Stimulated activated memory B cell treated with anti-CD40 and anti-IgM and Interleukin-4, amounts not matched to agents 10 μg/mL and 1 μg/mL and 100 μg/mL, for 72 hours (primary cell): ENCODE measurements at places on chromosomes 2 and 18.
A peak's percentile ranks its signal among the peaks of the same experiment; 100 is the strongest.

GRCh38 chr2:15186118-15186517 lies 375.0 kb downstream of the NBAS start:
- no peak overlapping the region for H3K4me3 ChIP-seq
- no peak overlapping the region for H3K27ac ChIP-seq
- no peaks in the 10 kb centered on the region for H3K4me1 ChIP-seq
- H3K36me3 ChIP-seq: peaks cover 58% of the 10 kb centered on the region
- H3K27me3 ChIP-seq: no peaks in the 10 kb centered on the region
- ATAC-seq: no peak

GRCh38 chr18:27861539-27861938 lies 315.4 kb downstream of the CDH2 start:
- H3K4me1 ChIP-seq: no peaks in the 10 kb centered on the region
- no peaks in the 10 kb centered on the region for H3K36me3 ChIP-seq
- no peaks in the 10 kb centered on the region for H3K27me3 ChIP-seq

- no peak for ATAC-seq
- no peak overlapping the region for H3K4me3 ChIP-seq
- peaks cover 23% of the 10 kb centered on the region for H3K27me3 ChIP-seq
These were observed 44.6 kb upstream of the ACVR1 start for GRCh38 chr2:157920736-157921135.

GRCh38 chr2:234588054-234588430 lies 91.2 kb upstream of the ARL4C start:
- H3K36me3 ChIP-seq: no peaks in the 10 kb centered on the region
- H3K4me1 ChIP-seq: peaks cover 1% of the 10 kb centered on the region

- peaks cover 23% of the 10 kb centered on the region for H3K27me3 ChIP-seq
- peaks cover 12% of the 10 kb centered on the region for H3K4me1 ChIP-seq
- H3K27ac ChIP-seq: no peak overlapping the region
- H3K4me3 ChIP-seq: no peak overlapping the region
- no peak for ATAC-seq
- H3K36me3 ChIP-seq: no peaks in the 10 kb centered on the region
These were observed 33.5 kb downstream of the CIB4 start for GRCh38 chr2:26607698-26608097.

DNA sequence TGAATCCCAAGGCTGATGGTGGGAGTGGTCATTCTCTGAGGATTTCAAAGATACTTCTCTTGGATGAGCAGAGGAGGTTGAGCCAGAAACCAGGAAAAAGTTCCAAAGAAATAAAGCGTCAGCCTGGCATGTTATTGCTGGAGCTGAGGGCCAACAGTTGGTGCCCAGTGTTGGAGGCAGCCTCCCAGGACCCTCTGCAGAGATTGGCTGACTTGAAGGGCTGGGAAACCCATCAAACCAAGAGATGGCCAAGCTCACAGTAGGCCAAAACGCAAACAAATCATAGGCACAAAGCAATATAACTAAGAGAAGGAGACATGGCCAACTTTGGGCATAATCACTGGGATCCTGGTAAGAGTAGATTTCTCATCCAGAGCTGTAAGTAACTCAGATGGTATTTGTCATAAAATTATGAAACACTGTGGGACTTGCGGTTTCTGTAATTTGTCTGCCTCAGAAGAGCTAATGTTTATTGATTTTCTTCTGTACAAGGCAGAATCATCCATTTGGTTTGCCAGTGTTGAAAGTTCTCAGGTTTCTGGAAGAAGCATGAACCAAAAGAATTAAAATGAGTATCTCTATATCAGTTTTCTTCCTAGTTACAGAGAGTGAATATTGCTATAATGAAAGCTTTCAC lies 108.3 kb downstream of the ATL2 start:
- no peak overlapping the region for H3K27ac ChIP-seq
- no peaks in the 10 kb centered on the region for H3K4me1 ChIP-seq
- no peak for ATAC-seq
- peaks cover 11% of the 10 kb centered on the region for H3K36me3 ChIP-seq
- no peaks in the 10 kb centered on the region for H3K27me3 ChIP-seq

GRCh38 chr2:103667335-103667884 lies 905.6 kb downstream of the TMEM182 start:
- no peaks in the 10 kb centered on the region for H3K36me3 ChIP-seq
- no peak overlapping the region for H3K4me3 ChIP-seq
- H3K27ac ChIP-seq: no peak overlapping the region
- no peak for ATAC-seq
- no peaks in the 10 kb centered on the region for H3K4me1 ChIP-seq
- H3K27me3 ChIP-seq: no peaks in the 10 kb centered on the region

DNA sequence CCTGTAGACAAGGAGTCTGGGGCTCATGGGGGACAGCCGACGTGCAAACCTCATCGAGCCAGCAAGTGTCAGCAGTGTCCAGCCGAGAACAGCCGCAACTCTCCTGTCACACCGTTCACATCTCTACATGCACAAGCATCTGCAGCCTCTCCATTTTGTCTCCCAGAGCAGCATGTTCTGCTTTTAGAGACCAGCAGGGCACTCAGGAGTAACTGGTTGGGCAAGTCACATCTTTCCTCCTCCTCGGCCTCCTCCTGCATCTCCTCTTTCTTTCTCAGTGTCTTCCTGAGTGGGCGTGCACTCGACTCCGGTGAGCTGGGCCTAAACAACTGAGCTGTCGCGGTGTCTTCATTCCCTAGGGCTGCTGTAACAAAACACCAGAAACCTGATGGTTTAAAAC lies 249.9 kb downstream of the SH3BP4 start:
- peaks cover 31% of the 10 kb centered on the region for H3K27me3 ChIP-seq
- H3K4me1 ChIP-seq: no peaks in the 10 kb centered on the region
- no peak overlapping the region for H3K4me3 ChIP-seq
- ATAC-seq: no peak
- H3K36me3 ChIP-seq: no peaks in the 10 kb centered on the region

DNA sequence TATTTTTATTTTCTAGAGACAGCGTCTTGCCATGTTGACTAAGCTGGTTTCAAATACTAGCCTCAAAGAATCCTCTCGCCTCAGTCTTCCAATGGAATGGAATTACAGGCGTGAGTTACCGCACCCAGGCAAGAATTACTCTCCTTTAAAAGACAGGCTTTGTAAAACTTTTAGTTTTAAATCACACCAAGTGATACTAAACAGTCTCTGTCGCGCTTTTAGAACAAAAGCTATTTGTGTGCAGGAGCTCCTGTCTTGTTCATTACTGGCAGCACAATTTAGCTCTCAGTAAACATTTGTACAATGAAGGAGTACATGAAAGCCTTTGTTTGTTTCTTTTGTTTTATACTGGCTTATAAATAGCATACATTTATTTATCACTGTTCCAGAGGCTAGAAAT lies 1719.2 kb upstream of the PIK3C3 start:
- H3K36me3 ChIP-seq: no peaks in the 10 kb centered on the region
- no peaks in the 10 kb centered on the region for H3K4me1 ChIP-seq
- H3K27me3 ChIP-seq: no peaks in the 10 kb centered on the region
- no peak overlapping the region for H3K4me3 ChIP-seq
- H3K27ac ChIP-seq: no peak overlapping the region

DNA sequence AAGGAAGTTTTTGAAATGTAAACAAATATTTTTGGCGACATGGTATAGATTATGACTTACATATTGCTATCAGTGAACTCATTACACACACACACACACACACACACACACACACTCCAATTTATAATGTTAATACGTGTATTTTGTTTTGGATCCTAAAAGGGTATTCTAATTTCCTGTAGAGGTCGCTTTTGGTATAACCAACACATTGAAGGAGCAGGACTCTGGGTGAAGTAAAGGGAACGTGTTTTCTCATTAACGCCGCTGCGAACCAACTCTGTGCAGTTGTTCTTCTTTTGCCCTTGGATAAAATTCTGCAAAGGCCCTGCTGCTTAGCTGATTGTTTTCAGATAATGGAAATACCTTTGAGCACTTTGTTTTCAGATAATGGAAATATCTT lies 190.4 kb downstream of the PMAIP1 start:
- H3K36me3 ChIP-seq: no peaks in the 10 kb centered on the region
- H3K27me3 ChIP-seq: no peaks in the 10 kb centered on the region
- no peak for ATAC-seq
- no peak overlapping the region for H3K27ac ChIP-seq
- H3K4me3 ChIP-seq: no peak overlapping the region

GRCh38 chr2:107358362-107358761 lies 468.3 kb upstream of the RGPD4 start:
- no peak for ATAC-seq
- H3K4me3 ChIP-seq: no peak overlapping the region
- H3K36me3 ChIP-seq: no peaks in the 10 kb centered on the region
- no peaks in the 10 kb centered on the region for H3K4me1 ChIP-seq

DNA sequence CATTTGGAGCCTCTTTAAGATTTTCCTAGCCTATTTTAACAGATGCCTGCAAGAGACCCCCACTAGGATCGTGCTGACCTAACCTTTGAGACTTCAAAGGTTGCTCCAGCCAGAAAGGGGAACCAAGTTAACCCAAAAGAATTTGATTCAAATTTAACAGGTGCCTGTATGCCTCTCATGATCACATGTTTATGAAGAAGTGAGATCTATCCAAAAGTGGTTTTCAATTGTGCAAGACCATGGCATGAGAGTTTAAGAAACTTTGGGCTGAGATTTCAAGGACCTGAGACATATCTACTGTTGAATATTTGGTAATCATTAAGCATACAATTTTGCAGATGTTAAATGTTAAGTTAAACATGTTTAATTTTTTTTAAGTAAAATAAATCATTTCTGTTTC lies 1.3 kb upstream of the RSAD2 start:
- no peak overlapping the region for H3K27ac ChIP-seq
- ATAC-seq: no peak
- H3K4me1 ChIP-seq: peaks cover 40% of the 10 kb centered on the region
- H3K4me3 ChIP-seq: no peak overlapping the region

DNA sequence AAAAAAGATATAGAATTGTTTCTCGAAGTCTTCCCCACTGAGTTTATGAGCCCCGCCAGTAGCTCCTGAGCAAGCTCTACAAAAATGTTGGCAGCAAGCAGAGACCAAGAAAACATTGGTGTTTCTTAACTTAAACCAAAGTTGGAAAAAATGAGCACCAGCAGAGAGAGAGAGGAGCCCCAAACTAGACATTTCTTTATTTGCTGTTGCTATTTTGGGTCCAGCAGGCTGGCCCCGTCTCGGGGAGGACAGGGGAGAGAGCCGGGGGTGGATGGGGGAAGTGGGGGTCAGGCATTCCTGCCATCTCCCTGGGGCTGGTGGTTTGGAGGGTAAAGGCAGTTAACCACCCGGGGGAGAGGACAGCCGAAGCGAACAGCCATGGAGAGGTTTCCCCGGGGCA lies 113.0 kb downstream of the DYSF start:
- H3K4me3 ChIP-seq: no peak overlapping the region
- no peaks in the 10 kb centered on the region for H3K27me3 ChIP-seq
- no peaks in the 10 kb centered on the region for H3K36me3 ChIP-seq
- no peak overlapping the region for H3K27ac ChIP-seq
- no peaks in the 10 kb centered on the region for H3K4me1 ChIP-seq

DNA sequence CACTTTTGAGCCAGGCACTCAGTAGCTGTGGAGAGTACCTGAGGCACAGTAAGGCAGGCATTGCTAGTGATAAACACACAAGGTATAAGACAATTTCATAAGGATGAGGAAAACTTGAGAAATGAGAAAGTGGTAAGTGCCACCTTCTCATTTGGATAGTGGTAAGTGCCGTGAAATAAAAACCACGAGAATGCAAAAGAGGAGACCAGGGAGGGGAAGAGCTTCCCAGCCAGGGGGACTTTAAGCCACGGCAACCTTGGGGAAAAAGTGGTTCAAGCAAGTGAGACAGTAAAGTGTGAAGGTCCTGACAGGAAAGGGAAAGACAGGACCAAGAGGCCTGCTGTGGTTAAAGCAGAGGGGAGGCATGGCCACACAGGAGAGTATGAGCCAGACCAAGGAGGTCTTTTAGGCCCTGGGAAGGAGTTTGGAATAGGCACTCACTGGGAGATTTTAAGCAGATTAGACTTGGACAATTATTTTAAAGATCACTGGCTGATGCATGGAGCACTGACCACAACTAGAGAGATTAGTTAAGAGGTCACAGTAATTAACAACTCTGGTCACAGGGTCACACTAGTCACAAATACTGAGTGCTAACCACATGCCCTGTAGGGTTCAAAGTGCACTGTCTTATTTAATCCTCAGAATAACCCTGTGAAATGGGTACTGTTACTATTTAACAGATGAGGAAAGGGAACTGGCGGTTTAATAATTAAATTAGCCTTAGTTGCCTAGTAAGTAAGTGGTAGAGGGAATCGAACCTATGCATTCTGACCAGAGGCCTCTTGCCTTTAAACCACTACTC lies 50.1 kb downstream of the THOC1 start:
- no peak for ATAC-seq
- peaks cover 71% of the 10 kb centered on the region for H3K36me3 ChIP-seq
- peak overlapping the region; percentile 66 for H3K27ac ChIP-seq

GRCh38 chr18:68721681-68722583 lies 7.0 kb upstream of the TMX3 start:
- no peak for ATAC-seq
- peak overlapping the region; percentile 77 for H3K4me3 ChIP-seq
- peak overlapping the region; percentile 78 for H3K27ac ChIP-seq
- no peaks in the 10 kb centered on the region for H3K27me3 ChIP-seq
- H3K4me1 ChIP-seq: peaks cover 26% of the 10 kb centered on the region

DNA sequence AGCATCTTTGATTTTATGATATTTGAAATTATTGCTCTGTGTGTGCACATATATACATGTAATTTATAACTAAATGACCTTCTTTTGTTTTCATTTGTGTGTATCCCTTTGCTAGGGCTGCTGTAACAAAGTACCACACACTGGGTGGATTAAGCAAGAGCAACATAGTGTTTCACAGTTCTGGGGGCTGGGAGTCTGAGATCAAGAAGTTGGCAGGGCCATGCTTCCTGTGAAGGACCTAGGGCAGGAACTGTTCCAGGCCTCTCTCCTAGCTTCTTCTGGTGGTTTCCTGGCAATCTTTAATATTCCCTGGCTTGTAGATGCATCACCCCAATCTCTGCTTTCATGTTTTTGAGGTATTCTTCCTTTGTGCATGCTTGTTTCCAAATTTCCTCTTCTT lies 1043.9 kb downstream of the TSN start:
- ATAC-seq: no peak
- no peaks in the 10 kb centered on the region for H3K4me1 ChIP-seq

DNA sequence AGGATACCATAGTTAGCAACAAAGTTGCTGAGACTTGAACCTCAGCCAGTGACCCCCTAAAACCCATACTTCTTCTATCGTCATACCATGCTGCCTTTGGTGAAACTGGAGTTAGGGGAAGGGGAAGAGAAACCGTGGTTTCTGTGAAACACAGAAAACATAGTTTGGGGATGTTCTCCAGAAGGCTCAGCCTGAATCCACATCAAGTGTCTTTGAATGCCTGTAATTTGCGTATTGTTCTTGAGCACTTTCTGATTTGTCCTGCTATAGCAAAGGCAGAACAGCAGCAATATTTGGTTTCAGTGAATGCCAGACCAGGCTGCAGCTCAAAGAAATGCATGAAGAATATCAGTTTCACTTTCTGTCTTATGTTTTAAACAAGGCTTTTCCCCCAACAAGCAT lies 258.7 kb downstream of the TTC32 start:
- ATAC-seq: peak; percentile 34
- H3K36me3 ChIP-seq: no peaks in the 10 kb centered on the region
- no peaks in the 10 kb centered on the region for H3K4me1 ChIP-seq
- H3K4me3 ChIP-seq: no peak overlapping the region
- no peak overlapping the region for H3K27ac ChIP-seq
- no peaks in the 10 kb centered on the region for H3K27me3 ChIP-seq
